ENCODE measurements at places on chromosomes 4 and X.

- no peak for DNase-seq
Observed at GRCh38 chrX:12892716-12893115, 13.7 kb upstream of the TLR8 start.

GRCh38 chrX:24692305-24692704 is 1.4 kb upstream of the POLA1 start:
- no peak for DNase-seq

DNA sequence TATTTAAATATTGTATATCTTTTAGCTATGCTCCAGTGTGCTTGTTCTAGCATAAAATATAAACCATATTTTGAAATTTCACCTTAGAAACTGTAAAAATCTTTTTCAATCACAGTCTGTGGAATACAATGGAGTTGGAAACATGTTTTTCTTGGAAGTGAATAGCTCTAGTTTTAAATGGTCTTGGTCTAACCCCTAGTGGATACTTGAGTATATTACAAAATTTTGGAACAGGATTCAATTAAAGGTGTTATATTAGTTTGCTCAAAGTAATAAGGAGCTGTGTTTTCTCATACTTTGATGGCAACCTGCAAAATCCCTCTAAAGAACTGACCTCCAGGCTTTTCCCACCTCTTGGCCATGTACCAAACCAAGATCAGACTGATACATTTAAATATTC is 48.2 kb downstream of the STK26 start:
- DNase-seq = no peak

DNA sequence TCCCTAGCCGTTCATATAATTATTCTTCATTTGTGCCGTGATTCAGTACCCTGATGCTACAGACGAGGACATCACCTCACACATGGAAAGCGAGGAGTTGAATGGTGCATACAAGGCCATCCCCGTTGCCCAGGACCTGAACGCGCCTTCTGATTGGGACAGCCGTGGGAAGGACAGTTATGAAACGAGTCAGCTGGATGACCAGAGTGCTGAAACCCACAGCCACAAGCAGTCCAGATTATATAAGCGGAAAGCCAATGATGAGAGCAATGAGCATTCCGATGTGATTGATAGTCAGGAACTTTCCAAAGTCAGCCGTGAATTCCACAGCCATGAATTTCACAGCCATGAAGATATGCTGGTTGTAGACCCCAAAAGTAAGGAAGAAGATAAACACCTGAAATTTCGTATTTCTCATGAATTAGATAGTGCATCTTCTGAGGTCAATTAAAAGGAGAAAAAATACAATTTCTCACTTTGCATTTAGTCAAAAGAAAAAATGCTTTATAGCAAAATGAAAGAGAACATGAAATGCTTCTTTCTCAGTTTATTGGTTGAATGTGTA is 7.0 kb downstream of the SPP1 start:
- no peak for DNase-seq

DNA sequence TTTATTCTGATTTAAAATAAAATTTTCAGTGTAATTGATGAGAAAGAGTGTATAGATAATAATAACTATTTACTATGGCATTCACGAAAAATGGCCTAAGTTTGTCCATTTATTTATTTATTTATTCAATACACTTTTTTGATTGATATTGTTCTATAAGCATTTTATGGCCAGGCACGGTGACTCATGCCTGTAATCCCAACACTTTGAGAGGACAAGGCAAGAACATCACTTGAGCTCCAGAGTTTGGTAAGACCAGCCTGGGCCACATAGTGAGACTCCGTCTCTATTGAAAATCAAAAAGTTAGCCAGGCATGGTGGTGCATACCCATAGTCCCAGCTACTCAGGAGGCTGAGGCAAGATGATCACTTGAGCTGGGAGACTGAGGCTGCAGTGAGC is 25.7 kb downstream of the GASK1B start:
- no peak for DNase-seq

- no peak for DNase-seq
Observed at GRCh38 chr4:176259330-176260090, 9.5 kb downstream of the ASB5 start.

DNA sequence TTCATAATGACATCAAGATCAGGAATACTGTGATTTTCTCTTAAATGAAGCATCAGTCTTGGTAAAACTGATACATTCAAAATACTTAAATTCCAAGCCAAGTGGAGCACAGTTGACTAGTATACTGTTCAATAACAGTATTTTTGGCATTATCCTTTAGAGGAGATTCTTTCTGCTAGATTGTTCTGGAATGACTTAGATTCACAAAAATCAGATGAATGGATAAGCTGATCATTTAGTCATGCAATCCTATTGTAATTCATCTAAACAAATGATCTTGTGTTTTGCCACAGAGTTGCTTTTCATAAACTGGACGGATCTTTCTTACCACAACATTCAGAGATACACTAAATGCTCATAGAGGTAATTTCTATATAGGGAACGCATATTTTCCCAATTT is 232.0 kb downstream of the CXXC4 start:
- no peak for DNase-seq

DNA sequence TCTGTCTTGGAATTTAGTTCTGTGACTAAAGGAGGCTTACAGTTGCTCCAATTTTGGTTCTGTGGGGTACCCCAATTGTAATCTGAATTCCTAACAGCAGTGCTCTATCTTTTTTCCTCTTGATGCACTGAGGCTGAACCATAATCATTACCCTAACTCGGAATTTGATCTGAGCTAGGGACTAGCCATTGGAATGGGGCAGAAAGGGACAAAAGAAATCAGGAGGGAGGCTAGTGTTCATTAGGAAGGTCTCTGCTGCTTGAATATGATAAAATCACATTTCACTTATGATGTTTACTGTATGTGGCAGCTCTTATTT is 2.7 kb downstream of the KLF3 start:
- DNase-seq = no peak

DNA sequence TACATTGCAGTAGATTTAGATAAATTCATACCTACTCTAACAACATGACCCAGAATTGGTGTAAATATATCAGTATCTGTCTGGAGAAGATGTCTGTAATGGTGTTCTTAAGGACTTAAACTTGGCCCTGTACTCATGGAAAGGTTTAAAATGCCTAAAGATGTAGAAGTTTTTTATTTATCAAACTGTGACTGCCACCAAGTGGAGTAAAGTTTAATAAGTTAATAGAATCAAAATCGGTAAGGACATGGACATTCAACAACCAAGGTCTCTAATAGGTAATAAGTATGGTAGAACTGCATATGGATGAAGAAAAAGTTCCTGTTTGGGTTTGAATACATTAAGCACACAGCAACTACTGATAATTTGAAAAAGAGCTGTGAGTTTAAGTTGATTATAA is 474.0 kb upstream of the NDST3 start:
- DNase-seq = no peak

GRCh38 chr4:154044742-154045485 is 256.0 kb upstream of the SFRP2 start:
- no peak for DNase-seq

DNA sequence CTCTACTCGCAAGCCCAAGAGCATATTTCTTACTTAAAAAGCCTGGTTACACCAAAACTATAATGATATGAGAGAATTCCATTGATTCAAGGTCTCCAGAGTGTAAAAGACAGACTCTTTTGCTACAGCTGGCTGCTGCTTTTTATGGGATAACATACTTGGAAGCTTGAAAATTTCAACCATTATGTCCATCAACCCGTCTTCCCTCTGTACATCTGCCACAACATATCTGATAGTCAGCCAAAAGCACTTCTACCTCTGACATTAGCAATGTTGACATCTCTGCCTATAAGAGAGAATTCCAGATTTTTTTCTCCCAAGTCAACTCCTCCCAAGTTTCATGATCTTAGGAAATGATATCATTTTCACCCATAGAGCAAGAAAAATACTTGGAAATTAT is 54.4 kb upstream of the IQCM start:
- no peak for DNase-seq

DNA sequence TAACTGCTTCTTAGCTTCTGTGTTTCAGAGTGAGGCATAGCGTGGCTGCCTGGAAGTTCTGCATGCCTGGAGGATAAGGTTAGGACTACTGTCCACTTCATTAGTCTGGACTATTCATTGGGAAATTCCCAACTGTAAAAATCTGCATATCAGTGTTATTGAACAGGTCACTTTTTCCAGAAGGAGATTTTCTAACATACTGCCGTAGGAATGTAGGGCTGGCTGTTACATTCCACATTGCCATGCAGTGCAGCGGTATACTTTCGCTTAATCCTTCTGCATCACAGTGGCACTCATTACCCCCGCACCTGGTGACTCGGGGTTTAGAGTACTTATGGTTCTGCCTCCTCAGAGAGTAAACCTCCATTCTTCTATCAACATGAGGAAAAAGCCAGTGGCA is 104.6 kb downstream of the NPFFR2 start:
- no peak for DNase-seq

- no peak for DNase-seq
Observed at GRCh38 chr4:180398564-180398963, 1844.6 kb upstream of the TENM3 start.

DNA sequence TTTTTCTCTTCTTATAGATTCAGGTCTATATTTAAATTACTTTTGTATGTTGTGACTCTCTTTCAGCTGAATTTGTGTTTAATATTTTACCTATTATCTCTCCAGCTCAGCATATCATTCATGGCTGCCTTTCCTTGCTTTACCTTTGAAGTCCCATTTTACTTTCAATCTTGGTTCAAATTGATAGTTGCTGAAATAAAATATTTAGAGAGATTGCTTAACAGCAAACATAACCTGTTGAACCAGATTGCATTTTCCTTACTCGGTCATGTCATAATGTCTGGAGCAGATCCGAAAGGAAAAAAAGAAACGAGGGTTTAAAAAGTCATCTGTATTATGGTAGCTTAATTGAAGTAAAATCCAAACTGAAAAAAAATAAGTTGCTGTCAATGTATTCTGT is 94.1 kb downstream of the IL1RAPL2 start:
- DNase-seq = no peak

- DNase-seq = no peak
Observed at GRCh38 chr4:139745111-139745639, 79.6 kb downstream of the MGST2 start.

GRCh38 chrX:76657499-76657898 is 230.0 kb downstream of the MAGEE1 start:
- DNase-seq = no peak

DNA sequence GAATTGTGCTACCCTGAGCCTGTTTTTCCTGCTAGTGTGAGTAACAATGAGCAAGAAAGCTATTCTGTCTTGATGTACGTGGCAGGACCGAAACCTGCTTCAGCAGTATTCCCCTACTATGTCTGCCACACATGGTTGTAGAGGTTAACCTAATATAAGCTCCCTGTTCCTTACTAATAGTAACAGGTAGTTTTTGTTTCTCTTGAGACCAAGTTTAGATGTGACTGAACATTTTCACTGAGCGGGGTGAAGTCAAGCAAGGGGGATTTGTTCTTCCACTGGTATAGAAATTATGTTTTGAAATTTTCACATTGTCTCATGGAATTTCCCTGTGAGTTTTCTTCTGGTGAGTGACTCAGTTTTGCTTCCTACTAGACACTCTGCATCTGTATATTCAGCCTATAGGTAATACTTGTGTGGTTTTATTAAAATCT is 37.3 kb downstream of the RRAGB start:
- no peak for DNase-seq

DNA sequence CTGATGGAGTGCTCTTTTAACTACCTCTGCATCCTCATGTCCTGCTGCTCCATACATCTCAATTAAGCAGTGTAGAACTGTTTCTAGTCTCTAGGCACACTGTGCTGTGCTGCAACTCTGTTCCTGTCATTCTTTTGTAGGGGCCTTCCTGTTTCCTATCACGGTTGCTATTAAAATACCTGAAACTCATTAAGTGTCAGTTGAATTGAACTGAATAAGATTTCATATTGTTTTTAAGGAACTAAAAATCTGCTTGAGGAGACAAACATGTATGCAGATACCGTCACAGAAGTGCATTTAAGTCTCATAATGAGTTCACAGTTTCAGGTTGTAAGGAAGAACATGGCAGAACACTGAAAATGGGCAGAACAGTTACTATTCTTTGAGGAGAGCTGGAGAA is 170.1 kb downstream of the LARP7 start:
- DNase-seq = no peak

DNA sequence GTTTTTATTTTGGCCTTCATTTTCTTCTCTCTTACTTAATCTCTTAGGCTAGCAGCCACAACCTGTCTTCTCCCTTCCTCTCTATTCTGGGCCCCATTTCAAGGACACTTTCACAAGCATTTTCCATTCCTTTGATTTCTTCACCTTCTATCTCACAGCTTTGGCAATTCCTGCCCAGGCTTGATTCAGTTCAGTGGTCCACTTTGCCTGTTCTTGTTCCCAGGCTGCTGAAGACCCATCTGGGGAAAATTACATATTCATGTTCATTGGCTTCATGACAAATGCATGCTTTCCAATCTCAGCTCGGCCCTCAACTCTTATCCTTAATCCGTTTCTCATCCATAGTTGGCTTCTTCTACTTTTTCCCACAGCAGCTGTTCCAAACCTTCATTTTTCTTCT is 38.7 kb upstream of the LPAR4 start:
- DNase-seq = no peak

DNA sequence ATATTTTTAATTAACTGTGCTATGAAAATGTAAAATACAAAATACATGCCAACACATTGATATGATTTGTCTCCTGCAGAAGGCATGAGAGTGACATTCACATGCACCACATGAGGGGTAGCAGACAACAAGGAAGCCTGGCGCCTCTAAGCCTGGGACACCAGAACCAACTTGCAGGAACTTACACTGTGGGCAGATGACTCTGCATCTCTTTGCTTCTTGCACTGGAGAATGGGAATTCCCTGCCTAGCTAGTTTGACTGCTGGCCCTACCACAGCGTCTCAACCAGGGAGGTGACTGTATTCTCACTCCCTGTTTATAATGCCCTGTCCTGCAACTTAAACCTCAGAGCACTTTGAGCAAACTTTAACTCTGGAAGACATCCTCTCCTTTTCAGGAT is 40.5 kb downstream of the PAGE2 start:
- no peak for DNase-seq

DNA sequence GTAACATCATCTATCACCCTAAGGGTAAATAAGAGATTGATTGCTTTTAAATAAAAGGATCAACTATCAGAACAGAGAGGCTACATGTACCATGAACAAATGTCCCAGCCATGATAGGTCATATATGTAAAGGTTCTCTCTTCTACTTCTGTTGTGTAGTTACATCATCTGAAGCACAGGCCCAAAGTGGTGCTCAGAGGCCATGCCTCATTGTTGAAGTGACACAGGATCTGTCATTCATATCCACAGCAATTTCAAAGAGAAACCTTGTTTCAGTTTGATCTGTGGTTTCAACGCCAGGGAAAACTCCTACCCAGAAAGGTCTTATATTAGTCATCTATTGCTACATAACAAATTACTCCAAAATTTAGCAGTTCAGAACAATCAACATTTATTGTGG is 269.2 kb upstream of the MAOA start:
- no peak for DNase-seq

- no peak for DNase-seq
Observed at GRCh38 chrX:356385-357034, 30.2 kb downstream of the PPP2R3B start.

- DNase-seq = no peak
Observed at GRCh38 chr4:185456131-185456530, 15.4 kb downstream of the CCDC110 start.

All from stimulated activated CD8-positive, alpha-beta memory T cell treated with anti-CD3 and anti-CD28 coated beads, Interleukin-4, amount 100 ng/mL, for 4 hours (primary cell).